Fibroblast of skin of right quadriceps (primary cell): ENCODE measurements at places on chromosomes 12 and 14.

GRCh38 chr12:113500782-113501311, 29.2 kb upstream of the LHX5 start:
- no peak for DNase-seq

- no peak for DNase-seq
Measured at GRCh38 chr12:49557187-49557916, 10.6 kb downstream of the MCRS1 start.

- no peak for DNase-seq
Measured at GRCh38 chr12:63440048-63440447, 228.2 kb downstream of the DPY19L2 start.

- DNase-seq, result no peak
Measured at GRCh38 chr12:101992091-101992490, 69.7 kb downstream of the WASHC3 start.

- no peak for DNase-seq
Measured at GRCh38 chr14:77607741-77608302, 8.6 kb downstream of the SPTLC2 start.

GRCh38 chr12:78711954-78712353, 152.6 kb upstream of the SYT1 start:
- no peak for DNase-seq

- DNase-seq, result no peak
Measured at GRCh38 chr14:101026341-101026740, 122.8 kb upstream of the RTL1 start.
